B cell (primary cell): ENCODE measurements at places on chromosomes 5 and 9.

DNA sequence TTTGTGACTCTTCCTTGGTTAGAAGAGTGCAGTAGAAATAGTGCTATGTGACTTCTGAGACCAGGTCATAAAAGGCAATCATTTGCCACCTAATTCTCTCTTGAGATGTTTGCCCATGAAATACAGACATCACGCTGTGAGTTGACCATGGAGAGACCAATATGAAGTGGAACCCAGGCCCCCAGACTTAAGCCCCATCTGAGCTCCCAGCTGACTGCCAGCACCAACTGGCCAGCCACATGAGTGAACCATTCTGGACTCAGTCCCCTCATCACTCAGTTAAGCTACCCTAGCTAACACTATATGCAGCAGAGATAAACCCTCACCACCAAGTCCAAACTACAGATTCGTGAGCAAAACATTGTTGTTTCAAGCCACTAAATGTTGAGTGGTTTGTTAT is 60.7 kb upstream of the NIPBL start:
- no peak for DNase-seq

DNA sequence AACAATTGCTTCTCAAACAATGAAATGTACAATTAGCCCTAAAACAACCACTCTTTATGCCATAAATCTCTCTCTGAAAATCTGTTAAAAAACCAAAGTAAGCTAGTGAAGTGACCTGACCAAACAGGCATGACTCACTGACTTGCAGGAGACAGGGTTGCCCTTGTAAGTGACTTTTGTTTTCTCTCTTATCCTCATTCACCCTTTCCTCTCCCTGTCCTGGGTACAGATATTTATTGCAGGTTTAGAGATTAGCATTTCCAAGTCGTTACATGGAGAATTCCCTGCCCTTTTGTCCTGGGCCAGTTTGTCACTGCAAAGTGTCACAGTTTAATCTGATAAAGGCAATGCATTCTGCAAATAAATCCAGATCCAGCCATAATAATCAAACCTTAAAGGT is 484.2 kb downstream of the IRX1 start:
- DNase-seq = no peak

DNA sequence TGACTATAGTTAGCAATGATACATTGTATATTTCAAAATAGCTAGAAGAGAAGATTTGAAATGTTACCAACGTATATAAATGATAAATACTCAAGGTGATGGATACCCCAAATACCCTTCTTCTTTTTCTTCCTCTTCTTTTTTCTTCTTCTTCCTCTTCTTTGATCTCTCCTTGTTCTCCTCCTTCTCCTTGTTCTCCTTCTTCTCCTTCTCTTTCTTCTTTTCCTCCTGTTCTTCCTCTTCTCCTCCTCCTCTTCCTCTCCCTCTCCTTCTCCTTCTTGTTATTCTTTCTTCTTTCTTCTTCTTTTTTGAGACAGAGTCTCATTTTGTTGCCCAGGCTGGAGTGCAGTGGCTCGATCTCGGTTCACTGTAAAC is 616 bp upstream of the SPEF2 start:
- no peak for DNase-seq

DNA sequence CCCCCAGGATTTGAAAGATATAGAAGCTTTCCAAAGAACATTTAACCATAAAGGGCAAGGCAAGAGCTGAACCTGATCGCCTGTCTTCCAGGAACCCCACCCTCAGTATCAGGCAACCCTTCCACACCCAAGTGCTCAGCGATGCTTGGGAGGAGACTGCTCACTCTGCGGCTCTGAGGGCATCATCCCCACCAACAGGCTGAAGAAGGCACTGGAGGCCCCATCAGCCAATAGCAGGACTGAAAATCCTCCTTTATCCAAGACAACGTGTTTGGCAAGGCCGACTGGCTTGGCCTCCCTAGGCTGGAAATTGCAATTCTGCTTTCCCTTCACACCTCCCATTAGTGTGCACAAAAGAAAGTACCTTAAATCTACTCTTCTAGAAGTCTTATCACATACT is 1.4 kb upstream of the PPP2CA start:
- no peak for DNase-seq

DNA sequence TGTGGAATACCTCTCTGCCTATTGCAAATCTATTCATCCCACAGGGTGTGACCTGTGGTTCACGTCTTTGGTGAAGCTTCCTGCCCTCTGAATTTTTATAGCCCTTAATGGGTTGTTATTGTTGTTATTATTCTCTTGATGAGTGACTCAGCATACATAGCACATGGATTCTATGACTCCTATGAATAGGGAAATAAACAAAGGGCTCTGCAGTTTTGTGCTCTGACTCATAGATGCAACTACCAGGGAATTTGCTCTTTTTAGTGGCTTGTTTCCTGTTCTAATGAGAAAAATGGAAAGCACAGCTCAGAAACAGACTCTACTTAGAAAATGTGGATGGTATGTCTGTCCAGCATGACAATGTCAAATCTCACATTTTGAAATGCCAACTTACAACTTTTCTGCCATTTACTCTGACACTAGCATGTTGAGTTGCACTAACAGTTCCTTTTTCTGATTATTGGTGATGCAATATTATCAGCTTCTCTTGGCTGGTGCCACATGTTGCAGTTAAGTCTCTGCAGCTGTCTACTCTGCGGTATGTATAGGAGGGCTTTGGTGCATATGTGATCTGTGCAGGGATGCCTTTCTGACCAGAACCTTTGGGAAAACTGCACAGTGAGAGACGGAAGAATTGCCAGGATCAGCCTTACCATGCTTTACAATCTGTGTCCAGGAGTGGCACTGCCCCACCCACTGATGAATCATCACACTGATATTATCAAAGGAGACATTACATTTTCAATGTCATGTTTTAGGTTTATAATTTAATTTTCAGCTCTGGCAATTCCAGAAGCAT is 996.4 kb upstream of the WWC1 start:
- DNase-seq = no peak

GRCh38 chr9:18111146-18111545 is 362.8 kb upstream of the ADAMTSL1 start:
- no peak for DNase-seq

- no peak for DNase-seq
Observed at GRCh38 chr9:134978272-134978671, 60.6 kb upstream of the FCN1 start.

- DNase-seq = no peak
Observed at GRCh38 chr9:87275047-87275725, 222.5 kb upstream of the DAPK1 start.

GRCh38 chr5:167440846-167441245 is 850.6 kb upstream of the WWC1 start:
- no peak for DNase-seq

DNA sequence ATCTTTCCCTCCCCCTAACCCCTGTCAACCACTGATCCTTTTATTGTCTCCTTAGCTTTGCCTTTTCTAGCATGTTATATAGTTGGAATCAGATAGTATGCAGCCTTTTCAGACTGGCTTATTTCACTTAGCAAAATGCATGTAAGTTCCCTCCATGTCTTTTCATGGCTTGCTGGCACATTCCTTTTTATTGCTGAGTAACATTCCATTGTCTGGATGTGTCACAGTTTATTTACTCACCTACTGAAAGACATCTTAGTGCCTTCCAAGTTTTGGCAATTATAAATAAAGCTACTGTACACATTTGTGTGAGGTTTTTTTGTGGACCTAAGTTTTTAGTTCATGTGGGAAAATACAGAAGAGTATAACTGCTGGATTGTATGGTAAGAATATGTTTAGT is 230.1 kb downstream of the PBX3 start:
- DNase-seq = no peak

DNA sequence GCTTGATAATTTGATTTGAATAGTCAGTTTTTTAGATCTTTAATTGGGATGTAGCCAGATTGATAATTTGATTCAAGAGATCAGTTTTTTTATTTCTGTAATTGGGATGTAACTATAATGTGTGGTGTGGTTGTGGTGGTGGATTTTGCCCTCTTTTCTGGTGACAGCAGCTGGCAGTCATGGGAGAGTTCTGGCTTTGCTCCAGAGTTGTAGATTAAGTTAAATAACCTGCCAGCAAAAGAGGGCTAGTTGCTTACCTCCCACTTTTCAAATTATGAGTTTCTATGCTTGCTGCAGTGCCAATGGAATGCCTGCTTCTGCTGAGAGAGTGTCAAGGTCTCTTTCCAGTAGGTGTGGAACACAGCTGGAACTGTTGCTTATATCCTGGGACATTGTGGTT is 315.1 kb downstream of the CCDC171 start:
- no peak for DNase-seq

DNA sequence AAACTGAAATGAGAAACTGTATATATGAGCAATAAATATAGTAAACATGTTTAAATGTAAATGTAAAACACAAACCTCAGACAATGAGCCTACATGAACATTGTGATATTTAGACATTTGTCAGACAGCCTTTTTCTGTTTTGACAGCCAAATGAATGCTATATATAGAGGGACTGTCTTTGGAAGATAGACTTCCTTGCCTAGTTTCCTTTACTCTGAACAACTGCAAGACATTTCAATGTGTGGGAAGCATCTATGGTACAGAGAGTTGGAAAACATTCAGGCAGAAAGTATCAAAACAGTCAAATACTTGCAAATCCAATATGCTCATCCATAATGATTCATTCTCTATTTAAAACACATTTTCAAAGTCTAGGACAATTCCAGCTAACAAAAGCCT is 31.7 kb upstream of the TUSC1 start:
- DNase-seq = no peak

DNA sequence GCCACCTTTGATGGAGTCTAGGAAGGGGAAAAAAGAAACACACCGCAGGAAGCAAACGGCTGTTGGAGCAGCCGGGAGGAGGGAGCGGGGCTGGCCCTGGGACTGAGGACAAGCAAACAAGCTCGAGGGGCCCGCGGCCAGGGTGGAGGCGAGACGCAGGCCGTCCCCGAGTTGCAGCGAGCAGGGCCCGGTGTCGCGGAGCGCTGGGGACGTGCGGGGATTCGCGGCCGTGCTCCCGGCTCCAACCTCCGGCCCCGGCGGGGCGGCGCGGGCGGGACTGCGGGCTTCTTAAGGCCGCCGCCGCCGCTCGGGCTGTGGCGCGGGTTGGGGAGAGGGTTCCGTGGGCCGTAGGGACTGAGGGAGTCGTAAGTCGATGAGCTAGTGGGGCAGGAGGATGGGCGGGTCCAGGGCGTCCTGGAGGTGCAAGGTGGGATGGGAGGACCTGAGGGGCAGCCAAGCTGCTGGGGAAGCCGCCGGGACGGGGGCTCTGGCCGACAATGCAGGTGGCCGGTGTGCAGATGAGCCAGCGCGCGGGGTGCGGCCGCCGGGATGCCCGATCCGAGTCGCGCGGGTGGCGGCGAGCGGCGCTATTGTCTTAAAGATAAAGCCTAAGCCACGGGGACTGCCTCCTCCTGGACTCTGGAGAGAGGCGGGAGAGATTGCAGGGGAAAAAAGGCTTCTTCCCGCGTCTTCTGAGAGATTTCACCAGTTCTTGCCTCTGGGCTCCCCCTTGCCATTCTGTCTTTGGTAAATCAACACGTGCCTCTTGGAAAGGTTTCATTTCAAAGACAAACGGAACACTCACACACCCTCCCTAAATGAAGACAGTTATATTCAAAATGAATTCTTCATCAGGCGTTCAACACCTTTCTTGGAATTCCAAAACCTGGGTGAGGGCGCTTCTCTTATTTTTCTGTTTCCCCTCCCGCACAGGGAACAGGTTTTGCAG is 1.6 kb upstream of the HAPLN1 start:
- DNase-seq = no peak

GRCh38 chr9:130741831-130742449 is 48.4 kb downstream of the EXOSC2 start:
- DNase-seq = no peak

- DNase-seq = no peak
Observed at GRCh38 chr9:89314955-89315354, 3.3 kb upstream of the SECISBP2 start.

DNA sequence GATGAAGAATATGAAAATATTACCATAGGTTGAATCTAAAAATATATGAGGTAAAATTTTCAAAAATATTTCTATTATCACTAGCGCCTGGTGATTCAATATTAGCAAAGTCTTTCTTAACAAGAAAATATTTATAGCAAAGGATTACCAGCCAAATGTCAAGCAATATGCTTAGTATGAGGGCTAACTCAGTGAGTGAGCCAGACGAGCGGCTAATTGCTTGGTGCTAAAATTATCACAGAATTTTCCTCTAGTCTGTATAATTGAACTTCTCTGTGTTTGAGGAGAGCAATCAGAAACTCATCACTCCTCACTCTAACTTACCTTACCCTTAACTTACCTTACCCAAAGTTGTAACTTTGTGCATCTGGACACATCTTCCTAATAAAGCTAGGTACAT is 304.9 kb upstream of the PRR16 start:
- no peak for DNase-seq

- DNase-seq = no peak
Observed at GRCh38 chr9:98373609-98374008, 118.2 kb upstream of the TBC1D2 start.

- DNase-seq = no peak
Observed at GRCh38 chr5:38866362-38867031, 20.7 kb downstream of the OSMR start.

GRCh38 chr5:127326431-127326830 is 35.8 kb downstream of the MEGF10 start:
- DNase-seq = no peak

DNA sequence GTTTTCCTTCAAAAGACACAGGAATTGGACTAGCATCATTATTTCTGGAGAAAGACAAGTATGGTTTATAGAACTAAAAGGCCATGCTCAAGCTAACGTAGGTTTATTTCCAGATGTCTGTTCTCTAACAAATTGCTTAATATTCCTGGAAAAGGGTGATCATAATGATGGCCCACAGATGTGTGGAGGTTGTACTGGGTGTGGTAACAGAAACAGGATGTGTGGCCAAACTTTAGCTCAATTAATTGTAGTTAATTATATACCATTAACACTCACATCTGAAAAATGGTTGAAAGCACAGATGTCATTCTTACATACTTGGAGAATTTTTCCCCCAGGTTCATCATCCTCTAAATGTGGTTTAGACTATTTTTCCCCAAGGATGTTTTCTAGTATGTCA is 292.7 kb upstream of the RASA1 start:
- no peak for DNase-seq

GRCh38 chr5:72815580-72816283 is 729 bp upstream of the TNPO1 start:
- DNase-seq = no peak

DNA sequence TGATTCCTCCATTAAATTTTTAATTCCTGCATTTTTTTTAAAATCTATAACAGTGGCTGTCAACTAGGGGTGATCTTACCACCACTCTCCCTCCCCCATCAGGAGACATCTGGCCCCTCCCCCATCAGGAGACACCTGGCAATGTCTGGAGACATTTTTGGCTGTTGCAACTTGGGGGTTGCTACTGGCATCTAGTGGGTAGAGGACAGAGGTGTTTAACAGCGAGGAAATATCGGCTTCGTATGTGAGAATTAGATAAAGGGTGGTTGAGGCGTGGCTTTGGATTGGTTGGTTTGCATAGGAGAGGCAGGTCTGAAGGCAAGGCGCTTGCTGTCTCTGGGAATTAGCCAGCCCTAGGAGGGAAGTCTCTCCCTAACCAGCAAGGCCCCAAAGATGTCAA is 10.5 kb downstream of the CDHR2 start:
- peak; percentile 51 for DNase-seq
